ENCODE measurements at places on chromosomes 7 and 10.

- DNase-seq = no peak
Measured at GRCh38 chr7:1224086-1224716, 8.5 kb upstream of the UNCX start.

GRCh38 chr7:98021588-98022351 is 31.8 kb upstream of the OCM2 start:
- peak; percentile 41 for DNase-seq

DNA sequence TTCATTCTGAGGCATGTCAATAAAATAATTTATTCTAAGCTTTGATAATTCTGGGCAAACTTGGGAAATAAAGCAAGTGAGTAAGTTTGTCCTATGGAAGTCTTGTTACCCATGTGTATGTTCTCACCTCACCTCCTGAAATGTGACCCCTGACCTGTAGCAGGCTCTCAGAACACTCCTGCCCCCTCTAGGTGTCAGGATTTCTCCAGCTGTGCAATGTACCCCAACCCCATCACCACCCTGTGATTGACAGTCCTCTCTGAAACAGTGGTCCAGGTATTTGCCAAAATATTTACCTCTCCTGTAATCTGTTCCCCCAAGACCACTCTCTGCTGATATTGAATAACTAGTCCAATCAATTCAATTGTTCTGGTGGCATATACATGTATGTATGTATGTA is 122.6 kb upstream of the PTER start:
- DNase-seq = no peak

DNA sequence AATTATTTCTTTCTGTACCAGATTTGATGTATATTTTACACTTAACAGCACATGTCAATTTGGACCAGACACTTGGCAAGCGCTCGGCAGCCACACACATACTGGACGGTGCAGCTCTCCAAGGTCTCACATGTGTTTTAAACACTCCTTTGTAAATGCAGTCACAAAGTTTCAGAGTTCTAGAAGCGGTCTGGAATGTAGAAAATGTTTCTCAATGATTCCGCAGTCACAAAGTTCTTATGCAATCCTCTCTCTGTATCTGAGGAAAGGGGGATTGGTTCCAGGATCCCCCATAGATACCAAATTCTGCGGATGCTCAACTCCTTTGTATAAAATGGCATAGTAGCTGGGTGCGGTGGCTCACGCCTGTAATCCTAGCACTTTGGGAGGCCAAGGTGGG is 253.0 kb upstream of the GRB10 start:
- DNase-seq = peak; percentile 18

DNA sequence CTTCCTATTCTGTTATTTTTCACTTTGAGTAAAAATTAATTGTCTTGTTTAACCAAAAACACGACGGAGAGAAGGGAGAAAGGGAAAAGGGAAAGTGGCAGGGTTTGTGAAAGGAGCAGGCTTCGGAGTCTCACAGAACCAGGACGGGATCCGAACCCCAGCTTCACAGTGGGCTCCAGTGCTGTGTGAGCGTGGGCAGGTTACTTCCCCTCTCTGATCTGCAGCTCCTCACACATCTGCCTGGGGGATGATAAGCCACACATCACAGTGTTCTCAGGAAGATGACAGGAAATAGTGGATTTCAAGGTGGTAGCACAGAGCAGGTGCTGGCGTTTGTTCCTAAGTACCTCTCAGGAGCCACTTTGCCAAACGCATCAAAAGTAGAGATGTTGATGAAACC is 94.2 kb upstream of the GPR26 start:
- no peak for DNase-seq

DNA sequence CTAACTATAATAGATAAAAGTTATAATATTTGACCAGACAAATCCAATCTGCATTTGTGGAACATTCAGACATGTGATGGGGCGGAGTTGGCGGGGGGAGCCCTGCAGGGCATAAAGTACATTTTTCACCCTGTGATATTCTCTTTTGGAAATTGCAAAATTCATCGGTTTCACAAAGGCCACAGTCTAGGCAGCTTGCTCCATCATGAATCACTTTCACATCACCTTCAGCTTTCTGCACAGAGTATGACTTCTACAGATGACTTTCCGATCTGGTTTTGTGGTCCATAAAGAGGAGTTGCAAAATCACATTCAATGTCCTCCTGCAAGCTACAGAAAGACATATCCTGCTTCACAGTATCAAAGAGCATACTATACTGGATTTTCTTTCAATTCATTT is 51.4 kb upstream of the APBB1IP start:
- DNase-seq = no peak

GRCh38 chr10:28810057-28810870 is 132.9 kb downstream of the BAMBI start:
- no peak for DNase-seq

GRCh38 chr7:87075671-87076404 is 16.4 kb upstream of the ELAPOR2 start:
- DNase-seq = no peak

DNA sequence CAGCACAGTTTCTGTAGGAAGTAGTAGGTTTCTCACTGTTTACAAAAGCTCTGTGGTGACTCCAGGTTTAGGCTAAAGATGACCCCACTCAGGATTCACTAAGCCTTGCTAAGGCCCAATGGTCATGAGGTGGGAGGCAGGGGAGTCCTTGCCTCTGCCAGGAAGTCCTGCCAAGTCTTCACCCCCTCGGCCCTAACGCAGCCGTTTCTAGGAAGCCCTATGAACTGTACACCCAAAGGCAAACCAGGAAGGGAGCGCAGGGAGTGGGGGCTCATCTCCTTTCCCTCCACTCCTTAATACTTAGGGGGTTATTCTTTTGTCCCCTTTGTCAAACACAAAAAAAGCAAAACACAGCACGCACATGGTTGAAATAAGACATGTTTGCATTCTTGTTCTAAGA is 64.6 kb downstream of the CTBP2 start:
- DNase-seq = no peak

DNA sequence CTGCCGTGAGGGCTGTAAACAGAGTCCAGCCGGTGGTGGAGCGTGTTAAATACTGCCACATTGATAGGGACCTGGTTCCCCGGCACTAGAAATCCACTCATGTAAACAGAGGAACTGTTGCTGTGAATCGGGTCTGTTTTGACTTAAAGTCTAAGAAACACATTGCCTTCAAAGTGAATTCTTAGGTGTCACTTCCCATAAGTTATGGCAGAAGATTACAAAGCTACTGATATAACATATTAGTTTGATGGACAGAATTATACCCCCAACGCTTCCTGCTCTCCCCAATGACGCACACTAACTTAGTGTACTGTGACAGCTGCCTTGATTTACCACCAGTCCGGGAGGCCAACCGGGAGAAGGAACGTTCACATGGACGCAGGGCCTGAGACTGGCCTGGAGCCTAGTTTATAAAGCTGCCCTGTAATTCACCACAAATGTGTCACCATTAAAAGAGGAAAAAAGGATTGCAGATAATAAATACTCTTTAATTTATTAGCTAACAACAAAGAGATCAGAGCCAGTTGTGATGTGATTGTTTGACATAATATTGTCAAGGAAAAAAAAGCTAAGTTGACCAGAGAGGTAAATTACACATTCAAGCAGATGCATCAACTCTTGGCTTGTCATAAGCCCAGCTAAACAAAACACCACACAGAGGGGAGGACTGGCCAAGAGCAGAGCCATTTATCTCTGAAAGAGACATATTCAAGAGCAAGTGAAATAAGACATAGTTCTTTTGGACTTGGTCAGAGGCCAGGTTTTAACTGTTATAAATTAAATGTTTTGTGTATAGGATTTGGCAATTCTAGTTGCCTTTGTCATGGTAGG is 820.6 kb downstream of the LRMDA start:
- peak; percentile 92 for DNase-seq

GRCh38 chr7:89072081-89072480 is 276.5 kb upstream of the TEX47 start:
- DNase-seq = peak; percentile 48

- no peak for DNase-seq
Measured at GRCh38 chr7:134966691-134967090, 19.6 kb upstream of the AGBL3 start.

DNA sequence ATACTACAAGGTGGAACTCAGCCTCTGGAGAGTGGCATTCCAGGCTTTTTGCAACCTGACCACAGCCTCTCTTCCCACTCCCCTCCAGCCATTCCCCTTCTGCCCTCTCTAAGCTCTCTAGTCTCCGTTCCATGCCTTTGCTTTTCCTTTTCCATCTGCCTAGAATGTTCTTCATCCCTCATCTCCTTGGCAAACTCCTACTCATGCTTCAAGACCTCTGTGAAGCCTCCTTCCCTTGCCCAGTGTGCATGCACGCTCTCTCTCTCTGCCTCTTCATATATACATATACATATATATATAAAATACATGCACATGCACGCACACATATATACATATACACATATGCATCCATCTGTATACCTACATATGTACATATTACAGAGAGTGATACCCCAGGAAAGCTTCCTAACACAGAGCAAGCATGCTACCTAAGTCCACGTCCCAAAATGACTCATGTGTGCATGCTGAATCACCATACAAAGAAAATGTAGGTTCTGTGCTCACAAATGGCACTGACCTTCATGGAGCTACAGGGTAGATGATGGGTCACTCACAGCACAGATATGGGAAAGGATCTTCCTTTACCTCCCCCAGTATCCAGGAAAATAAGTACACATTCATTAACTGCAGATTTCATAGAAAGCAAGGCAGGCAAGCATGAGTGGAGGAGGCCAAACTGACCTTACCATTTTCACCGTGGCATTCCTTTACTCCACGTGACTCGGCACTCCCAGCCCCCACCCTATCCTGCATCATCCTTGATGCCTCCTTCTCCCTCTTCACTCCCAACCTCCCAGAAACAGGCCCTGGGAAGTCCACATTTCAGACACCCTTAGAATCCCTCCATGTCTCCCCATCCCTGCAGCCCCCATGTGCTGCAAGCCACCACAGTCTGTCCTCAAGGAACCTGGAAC is 238.4 kb upstream of the ZMIZ1 start:
- DNase-seq = peak; percentile 49

GRCh38 chr7:159031135-159031701 is 113.4 kb downstream of the VIPR2 start:
- DNase-seq = no peak

- DNase-seq = no peak
Measured at GRCh38 chr10:5794236-5794635, 19.0 kb downstream of the GDI2 start.

DNA sequence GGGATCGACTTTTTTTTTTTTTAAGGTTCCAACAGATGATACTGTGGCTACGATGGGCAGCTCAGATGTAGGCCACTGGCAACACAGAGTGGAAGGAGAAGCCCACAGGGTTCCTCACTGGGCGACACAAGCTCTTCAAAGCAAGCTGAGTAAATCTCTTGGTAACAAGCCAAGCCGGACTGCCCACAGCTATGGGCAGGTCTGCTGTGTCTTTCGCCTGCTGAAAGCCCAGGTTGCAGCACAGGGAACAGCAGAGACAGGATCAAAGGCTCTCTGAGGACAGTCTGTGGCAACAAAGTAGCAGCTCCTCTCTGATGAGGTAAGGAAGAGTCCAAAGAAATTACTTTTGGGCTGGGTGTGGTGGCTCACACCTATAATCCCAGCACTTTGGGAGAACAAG is 83.6 kb downstream of the KCNMA1 start:
- DNase-seq = peak; percentile 43

GRCh38 chr7:12737373-12737772 is 49.9 kb downstream of the ARL4A start:
- DNase-seq = no peak

- DNase-seq = no peak
Measured at GRCh38 chr10:73368238-73368637, 9.6 kb upstream of the CFAP70 start.

GRCh38 chr10:86773498-86773897 is 17.1 kb downstream of the BMPR1A start:
- DNase-seq = no peak

DNA sequence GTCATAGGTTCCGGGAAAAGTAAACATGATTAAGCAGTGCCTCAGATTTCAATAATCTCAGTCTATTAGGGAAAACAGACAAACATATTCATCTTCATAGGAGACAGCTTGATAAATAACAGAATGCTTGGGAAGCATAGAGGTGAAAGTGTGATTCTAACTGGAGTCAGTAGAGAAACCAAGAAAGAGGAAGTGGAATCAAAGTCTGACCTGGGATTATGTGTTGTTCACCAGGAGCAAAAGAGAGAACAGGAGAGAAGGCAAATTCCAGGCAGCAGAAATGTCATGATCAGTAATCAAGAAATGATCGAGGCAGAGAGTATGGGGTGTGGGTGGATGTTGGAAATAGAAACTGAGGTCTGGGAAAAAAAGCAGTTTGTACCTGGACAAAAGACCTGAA is 43.7 kb downstream of the DGKB start:
- DNase-seq = no peak

DNA sequence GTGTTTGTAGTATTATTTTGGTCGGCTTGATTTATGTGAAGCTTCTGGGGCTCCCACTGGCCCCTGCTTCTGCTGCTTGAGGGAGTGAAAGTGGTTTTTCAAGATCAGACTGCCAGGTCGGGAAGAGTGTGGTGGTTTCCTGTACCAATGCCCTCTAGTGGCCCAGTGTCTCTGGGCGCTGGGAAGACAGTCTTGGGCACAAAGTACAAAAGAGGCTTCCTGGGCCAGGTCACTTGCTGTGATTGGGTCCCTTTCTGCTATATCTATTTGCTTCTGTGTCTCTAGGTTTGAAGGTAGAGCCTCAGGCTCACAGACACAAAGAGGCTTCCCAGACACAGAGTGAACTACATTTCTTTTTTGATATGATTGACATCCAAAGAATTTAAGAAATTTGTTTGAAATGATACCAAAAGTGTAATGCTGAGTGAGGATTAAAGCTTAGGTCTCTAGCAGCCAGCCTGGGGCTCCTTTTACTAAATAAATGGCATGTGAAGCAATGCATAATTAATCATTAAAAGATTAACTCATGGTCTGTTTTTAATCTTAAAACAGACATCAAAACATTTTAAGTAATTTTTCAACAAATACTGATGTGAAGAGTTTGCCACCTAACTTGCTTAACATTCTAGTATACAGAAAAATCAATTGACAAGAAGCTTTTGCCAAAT is 36.3 kb downstream of the ABCB1 start:
- no peak for DNase-seq

- DNase-seq = no peak
Measured at GRCh38 chr7:138127996-138128395, 51.7 kb downstream of the AKR1D1 start.

DNA sequence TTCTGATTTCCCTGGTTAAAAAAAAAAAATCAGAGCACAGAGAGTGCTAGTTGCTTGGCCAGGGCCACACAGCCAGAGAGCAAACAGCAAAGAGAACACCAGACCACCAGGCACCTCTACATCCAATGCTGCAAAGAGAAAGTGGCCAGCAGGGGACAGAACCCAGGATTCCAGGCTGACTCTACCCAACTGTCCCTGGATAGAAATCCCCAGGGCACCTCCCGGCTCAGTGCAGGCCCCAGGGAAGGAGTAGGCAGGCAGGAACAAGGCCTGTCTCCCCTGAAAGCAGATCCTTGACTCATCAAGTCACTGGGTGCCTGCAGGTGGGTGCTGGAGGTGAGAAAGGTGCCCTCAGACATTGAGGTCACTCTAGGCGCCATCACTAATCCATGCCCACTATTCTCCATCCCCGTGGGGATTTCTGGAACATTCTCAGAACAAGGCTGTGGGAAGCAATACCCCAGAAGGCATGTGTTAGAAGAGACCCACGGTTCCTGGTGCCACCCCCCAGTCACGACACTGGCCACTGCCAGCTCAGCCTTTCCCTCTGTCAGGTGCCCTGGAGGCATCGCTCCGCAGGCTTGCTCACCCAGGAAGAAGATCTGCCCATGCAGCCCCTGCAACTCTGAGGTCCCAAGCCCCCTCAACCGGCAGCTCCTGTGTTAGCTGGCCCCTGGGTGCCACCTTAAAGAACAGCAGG is 154.8 kb downstream of the GRID1 start:
- no peak for DNase-seq

GRCh38 chr7:70285187-70285586 is 686.9 kb downstream of the AUTS2 start:
- peak; percentile 27 for DNase-seq

GRCh38 chr10:3760083-3760482 is 24.9 kb downstream of the KLF6 start:
- DNase-seq = no peak
